ENCODE measurements at places on chromosomes 16 and 17.
A peak's percentile ranks its signal among the peaks of the same experiment; 100 is the strongest.

- no peak for DNase-seq
These were observed 40.1 kb upstream of the JPH3 start for GRCh38 chr16:87562201-87562600.

DNA sequence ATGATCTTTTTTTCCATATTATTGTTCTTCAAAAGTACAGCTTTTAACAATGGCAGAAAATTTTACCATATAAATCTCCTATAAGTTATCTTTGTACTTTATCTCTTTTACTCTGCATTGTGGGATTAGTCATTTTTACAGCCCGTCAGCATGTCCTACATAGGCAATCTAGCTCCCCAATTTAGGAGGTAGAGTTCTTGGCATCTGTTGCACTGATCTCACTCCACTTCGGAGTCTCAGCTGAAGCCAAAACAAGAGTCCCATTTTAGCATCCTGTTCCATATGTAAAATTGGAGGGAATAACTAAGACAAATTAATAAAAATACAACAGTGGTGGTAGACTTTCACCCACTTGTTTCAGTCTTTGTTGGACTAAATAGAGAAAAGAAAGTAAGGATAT is 31.1 kb upstream of the PRSS54 start:
- no peak for DNase-seq

- no peak for DNase-seq
These were observed 19.7 kb downstream of the CYB5B start for GRCh38 chr16:69443927-69444631.

- DNase-seq, result no peak
These were observed 30.4 kb downstream of the SOCS3 start for GRCh38 chr17:78329263-78330059.

GRCh38 chr16:5477251-5477650 is 379.7 kb upstream of the EEF2KMT start:
- no peak for DNase-seq

DNA sequence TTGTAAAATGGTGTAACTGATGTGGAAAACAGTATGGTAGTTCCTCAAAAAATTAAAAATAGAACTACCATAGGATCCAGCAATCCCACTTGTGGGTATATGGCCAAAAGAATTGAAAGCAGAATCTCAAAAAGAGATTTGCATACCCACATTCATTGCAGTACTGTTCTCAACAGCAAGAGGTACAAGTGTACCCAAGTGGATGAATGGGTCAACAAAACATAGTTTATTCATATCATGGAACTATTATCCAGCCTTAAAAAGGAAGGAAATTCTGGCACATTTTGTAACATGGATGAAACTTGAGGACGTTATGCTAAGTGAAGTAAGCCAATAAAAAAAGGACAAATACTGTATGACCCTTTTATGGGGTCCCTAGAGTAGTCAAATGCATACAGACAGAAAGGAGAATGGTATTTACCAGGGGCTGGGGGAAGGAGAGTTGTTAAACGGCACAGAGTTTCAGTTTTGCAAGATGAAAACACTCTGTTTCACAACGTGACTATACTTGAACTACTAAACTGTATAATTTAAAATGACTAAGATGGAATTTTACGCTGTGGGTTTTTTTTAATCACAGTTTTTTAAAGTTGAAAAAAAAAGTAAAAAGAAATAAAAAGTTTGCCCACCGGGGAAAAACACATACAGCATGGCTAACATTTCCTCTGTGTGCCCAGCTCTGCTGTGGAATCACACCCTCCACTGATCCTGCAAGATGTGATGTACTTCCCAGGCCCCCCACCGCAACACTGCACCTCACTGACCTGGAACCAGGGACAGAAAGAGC is 6.1 kb downstream of the TVP23A start:
- DNase-seq, result no peak

- no peak for DNase-seq
These were observed 37.9 kb upstream of the ABCA8 start for GRCh38 chr17:68993112-68993511.

- no peak for DNase-seq
These were observed 160.9 kb downstream of the MAP2K6 start for GRCh38 chr17:69575346-69575761.

DNA sequence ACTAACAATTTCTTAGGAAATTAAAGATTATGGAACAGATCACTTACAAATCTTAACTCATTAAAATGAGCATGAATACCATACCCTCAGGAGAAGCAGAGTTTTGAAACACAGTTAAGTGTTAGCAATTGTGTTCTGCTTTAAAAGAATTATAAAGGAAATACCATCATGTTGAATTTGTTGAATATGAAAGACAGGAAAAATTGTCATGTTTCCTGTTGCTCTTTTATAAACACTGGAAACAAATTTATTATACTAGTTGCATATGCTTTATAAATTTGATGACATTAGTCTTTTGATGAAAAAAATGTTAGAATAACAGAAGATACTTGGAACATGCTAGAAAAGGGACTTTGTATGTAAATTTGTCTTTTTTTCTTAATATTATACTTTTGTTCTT is 59.7 kb downstream of the VMP1 start:
- DNase-seq, result no peak

GRCh38 chr16:12020009-12020408 is 43.5 kb downstream of the SNX29 start:
- DNase-seq, result no peak

DNA sequence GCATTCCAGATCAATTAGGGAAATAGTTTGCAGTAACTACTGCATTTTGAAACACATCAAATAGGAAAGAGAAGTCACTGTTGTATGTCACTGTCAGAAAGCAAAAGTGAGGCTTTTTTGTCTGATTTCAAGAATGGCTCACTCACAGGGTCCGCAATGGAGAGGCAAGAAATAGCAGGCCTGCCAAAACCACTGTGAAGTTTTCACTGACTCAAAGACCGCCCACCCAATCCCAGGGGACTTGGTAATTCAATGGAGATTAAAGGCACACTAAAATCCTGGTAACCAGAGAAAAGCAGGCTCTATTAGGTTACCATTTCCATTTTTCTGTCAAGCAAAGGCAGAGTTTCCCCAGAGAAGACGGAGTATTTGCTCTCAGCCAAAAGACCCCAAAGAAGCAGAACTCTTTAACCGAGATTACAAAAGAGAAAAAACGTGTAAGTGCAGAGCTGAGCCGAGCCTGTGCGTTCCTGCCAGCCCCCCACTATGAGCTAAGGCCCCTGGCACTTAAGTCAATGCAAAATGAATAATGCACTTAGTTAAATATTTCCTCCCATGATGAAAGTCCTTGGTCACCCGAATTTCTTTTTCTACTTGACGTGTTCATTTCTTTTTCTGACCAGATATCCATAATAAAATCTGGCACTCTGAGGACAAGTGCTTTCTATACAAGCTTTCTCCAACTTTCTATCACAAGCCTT is 57.0 kb downstream of the FOXL1 start:
- no peak for DNase-seq

GRCh38 chr17:7220593-7221277 is 997 bp downstream of the ACADVL start:
- peak; percentile 63 for DNase-seq

- no peak for DNase-seq
These were observed 16.7 kb upstream of the LASP1NB start for GRCh38 chr17:38908676-38909181.

- peak; percentile 72 for DNase-seq
These were observed 149.9 kb downstream of the CLEC16A start for GRCh38 chr16:11094075-11094856.

GRCh38 chr17:38469875-38470274 is 41.6 kb downstream of the ARHGAP23 start:
- no peak for DNase-seq

- DNase-seq, result peak; percentile 38
These were observed 85.1 kb downstream of the TNFRSF13B start for GRCh38 chr17:16886655-16887322.

GRCh38 chr17:83100220-83100852 is 20.9 kb downstream of the METRNL start:
- DNase-seq, result no peak

- no peak for DNase-seq
These were observed 23.4 kb upstream of the SSTR2 start for GRCh38 chr17:73141411-73141810.

DNA sequence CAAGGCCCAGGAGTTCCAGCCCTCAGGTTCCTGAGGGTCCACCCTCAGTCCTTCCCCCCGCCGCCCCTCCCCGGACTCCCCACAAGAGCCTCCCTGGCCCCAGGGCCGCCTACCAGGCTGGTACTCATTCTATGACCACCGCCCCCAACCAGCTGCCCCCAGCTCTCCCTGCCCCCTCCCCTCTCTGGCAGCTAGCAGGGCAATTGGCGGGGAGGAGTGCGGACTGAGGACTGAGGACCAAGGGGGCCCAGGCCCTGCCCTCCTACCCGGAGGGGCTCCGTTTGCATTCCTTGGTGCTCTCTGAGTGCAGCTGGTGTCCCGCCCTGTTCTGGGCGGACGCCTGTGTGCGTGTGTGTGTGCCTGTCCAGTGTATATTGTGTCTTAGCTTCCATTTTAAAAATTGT is 19.1 kb downstream of the UNC13D start:
- no peak for DNase-seq

GRCh38 chr17:31593806-31594205 is 202.3 kb downstream of the RAB11FIP4 start:
- no peak for DNase-seq

DNA sequence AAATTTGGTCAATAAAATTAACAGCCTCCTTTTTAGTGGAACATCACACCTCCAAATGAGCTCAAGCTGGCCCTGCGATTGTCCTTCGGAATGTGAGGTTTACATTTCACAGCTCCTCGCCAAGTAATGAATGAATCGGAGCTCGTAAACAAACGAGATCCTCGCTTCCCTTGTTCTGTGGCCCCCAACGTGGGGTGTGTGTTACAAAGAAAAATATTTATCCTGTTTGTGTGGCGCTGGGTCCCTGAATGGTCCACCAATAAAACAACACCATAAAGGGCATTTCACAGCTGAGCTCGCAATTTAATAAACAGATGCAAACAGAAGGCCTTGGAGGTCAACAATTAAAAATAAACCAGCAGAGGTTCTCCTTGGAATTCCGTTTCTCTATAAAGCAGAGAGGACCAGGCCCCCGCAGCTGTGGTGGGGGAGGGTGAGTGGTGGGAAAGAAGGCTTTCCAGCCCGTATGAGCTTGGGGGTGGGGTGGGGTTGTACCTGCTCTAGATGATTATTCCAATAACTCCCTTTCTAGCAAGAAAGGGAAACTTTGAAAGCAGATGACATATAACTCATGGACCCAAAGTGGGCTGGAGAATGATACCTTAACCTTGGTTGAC is 393.9 kb upstream of the SALL1 start:
- no peak for DNase-seq

- peak; percentile 96 for DNase-seq
These were observed 1.5 kb upstream of the ESRP2 start for GRCh38 chr16:68237243-68238028.

Measured in GM19239 (cell line).